Type B pancreatic cell (in vitro differentiated cells): ENCODE measurements at places on chromosomes 11 and 22. TPM values are rescaled to one million over a fixed set of nuclear protein-coding genes. Genes with fewer than 3 reads are reported as not detected.

DNA sequence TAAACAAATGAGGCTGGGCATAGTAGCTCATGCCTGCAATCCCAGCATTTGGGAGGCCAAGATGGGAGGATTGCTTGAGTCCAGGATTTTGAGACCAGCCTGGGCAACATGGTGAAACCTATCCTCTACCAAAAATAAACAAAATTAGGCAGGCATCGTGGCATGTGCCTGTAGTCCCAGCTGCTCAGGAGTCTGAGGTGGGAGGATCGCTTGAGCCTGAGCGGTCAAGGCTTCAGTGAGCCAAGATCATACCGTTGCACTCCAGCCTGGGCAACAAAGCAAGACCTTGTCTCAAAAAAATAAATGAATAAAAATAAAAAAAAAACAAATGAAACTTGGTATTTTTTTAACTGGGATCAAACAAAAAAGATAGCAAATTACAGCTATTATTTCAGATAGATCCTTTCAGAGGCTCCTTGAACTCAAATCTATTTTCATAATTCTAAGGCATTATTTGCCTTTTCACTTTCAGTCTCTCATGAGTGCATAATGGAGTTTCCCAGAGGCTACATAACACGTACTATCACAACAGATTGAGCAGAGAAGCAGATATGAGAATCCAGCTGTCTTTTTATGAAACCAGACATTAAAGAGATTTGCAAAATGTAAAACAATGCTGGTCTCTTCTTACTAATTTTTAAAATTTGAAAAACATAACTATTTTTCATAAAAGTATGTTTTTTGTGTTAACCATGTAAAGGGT, 23.1 kb downstream of the DDIAS start:
- DNase-seq: no peak
- no peak overlapping the region for H3K4me3 ChIP-seq
- no peak overlapping the region for H3K27ac ChIP-seq
- H3K4me1 ChIP-seq: no peaks in the 10 kb centered on the region
- H3K27me3 ChIP-seq: no peaks in the 10 kb centered on the region

- no peak for DNase-seq
- no peaks in the 10 kb centered on the region for H3K27me3 ChIP-seq
- H3K36me3 ChIP-seq: peaks cover 13% of the 10 kb centered on the region
- peak within 1 kb of the TSS; percentile 97 for H3K27ac ChIP-seq
- H3K4me1 ChIP-seq: peaks cover 30% of the 10 kb centered on the region
- H3K4me3 ChIP-seq: peak within 1 kb of the TSS; percentile 95
These were observed at the start of gene DESI1 for GRCh38 chr22:41620589-41621098. TSS of gene DESI1 (minus strand) at chr22:41621043. CDS start at chr22:41620839, 204 bp downstream.

DNA sequence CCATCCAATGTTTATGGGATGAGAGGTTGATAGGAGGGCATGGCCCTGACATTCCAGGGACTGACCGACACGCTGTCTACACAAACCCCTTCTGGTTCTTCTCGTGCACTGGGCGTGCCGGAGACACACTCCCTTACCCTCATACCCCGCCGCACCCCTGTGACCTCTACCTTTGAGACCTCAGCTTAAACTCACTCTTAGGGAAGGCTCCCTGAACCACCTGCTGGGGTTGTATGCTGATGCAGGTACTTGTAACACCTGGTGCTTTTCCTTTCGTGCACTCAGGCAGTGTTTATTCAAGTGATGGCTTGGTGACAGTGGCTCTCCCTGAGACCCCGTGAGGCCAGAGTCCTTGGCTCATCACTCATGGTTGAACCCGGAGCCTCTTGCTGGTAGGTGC, 12.0 kb downstream of the PPARA start:
- H3K36me3 ChIP-seq: peaks cover 5% of the 10 kb centered on the region
- H3K4me3 ChIP-seq: no peak overlapping the region
- peak overlapping the region; percentile 16 for H3K27ac ChIP-seq
- no peaks in the 10 kb centered on the region for H3K27me3 ChIP-seq
- DNase-seq: no peak

DNA sequence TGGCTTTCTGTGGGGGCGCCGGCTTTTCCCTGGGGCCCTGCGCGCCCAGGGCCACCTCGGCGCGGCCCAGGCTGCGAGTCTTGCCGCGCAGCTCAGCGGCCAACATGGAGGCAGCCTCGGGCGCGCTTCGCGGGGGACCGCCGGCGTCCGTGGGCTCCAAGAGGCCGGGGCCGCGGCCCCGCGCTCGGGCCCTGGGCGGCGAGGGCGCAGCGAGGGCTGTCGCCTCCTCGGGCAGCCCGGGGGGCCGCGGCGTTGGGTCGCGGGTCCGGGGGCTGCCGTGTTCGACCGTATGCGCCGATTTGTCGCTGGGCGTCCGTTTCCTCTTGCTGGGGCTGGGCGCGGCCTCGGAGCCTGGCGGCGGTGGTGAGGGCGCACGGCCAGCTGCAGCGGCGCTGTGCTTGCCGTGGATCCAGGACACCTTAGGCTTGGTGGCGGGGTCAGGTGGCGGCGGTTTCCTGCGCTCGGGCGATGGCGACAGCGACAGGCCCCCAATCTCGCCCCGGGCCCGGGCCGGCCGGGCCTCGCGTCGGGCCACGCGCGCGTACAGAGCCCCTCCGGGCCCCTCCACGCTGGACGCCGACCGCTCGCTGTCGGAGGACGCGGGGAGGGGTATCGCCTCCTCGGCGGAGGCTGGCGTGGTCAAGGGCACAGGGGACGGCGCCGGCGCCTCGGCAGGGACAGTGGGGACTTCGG, 11.9 kb downstream of the SCARF2 start:
- no peak for DNase-seq
- H3K27ac ChIP-seq: no peak overlapping the region
- peaks cover 9% of the 10 kb centered on the region for H3K27me3 ChIP-seq
- no peak overlapping the region for H3K4me3 ChIP-seq
- H3K36me3 ChIP-seq: peaks cover 12% of the 10 kb centered on the region

APOA5 gene
- total RNA-seq: 0.95 TPM in 1 of 2 replicates, not detected in the other

DNA sequence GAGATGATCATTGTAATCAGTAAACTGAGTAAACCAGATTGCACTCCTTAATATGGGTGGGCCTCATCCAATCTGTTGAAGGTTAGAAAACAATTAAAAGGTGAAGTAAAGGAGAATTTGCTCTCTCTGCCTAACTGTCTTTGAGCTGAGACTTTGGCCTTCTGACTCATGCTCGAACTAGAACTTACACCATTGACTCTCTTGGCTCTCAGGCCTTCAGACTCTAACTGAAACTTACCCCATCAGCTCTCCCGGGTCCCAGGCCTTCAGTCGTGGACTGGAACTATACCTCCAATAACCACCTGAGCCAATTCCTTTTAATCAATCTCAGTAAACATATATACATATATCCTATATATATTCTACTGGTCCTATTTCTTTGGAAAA, 34.0 kb downstream of the LGR4 start:
- H3K27ac ChIP-seq: no peak overlapping the region
- H3K4me1 ChIP-seq: no peaks in the 10 kb centered on the region
- H3K27me3 ChIP-seq: peaks cover 9% of the 10 kb centered on the region
- H3K36me3 ChIP-seq: no peaks in the 10 kb centered on the region

SSTR3 gene
- 2.4 and 3.4 TPM in 2 replicates for total RNA-seq

- no peaks in the 10 kb centered on the region for H3K36me3 ChIP-seq
- no peak overlapping the region for H3K27ac ChIP-seq
- H3K4me1 ChIP-seq: peaks cover 1% of the 10 kb centered on the region
- no peak overlapping the region for H3K4me3 ChIP-seq
These were observed 6.4 kb upstream of the BMAL1 start for GRCh38 chr11:13271060-13271693.

OR5P2 gene
- 0.26 and 0.29 TPM in 2 replicates for total RNA-seq

CFAP300 gene
- 2.3 and 4.1 TPM in 2 replicates for total RNA-seq

DNA sequence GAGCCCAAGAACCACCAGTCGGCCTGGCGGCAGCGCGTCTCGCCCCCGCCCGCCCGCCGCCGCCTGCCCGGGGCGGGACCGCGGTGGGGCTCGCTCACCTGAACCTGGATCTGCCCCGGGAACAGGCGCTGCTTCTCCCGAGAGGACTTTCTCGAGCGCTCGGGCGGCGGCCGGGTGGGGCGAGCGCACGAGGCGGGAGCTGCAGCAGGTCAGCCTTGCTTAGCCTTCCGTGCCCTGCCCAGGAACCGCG, 133 bp downstream of the MYH9 start:
- no peak for DNase-seq
- peaks cover 30% of the 10 kb centered on the region for H3K4me1 ChIP-seq
- peak overlapping the region; percentile 80 for H3K27ac ChIP-seq
- no peaks in the 10 kb centered on the region for H3K27me3 ChIP-seq
- peaks cover 4% of the 10 kb centered on the region for H3K36me3 ChIP-seq
- H3K4me3 ChIP-seq: peak overlapping the region; percentile 84

DNA sequence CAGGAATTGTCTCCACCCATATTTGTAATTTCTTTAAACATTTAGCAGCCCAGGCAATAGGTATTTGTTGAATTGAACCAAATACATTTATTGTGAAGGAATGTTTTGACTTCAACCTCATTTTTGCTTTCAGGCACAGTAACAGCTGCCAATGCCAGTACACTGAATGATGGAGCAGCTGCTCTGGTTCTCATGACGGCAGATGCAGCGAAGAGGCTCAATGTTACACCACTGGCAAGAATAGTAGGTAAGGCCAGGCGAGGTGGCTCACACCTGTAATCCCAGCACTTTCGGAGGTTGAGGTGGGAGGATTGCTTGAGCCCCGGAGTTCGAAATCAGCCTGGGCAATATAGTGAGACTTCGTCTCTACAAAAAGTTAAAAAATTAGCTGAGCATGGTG, 20.9 kb downstream of the ACAT1 start:
- H3K36me3 ChIP-seq: peaks cover 36% of the 10 kb centered on the region
- no peaks in the 10 kb centered on the region for H3K4me1 ChIP-seq
- H3K27ac ChIP-seq: no peak overlapping the region
- DNase-seq: no peak

GRCh38 chr22:26610072-26610958, 7.5 kb downstream of the CRYBB1 start:
- H3K27me3 ChIP-seq: peaks cover 41% of the 10 kb centered on the region
- no peaks in the 10 kb centered on the region for H3K36me3 ChIP-seq
- H3K4me3 ChIP-seq: no peak overlapping the region
- peaks cover 7% of the 10 kb centered on the region for H3K4me1 ChIP-seq
- H3K27ac ChIP-seq: no peak overlapping the region
- no peak for DNase-seq

DNA sequence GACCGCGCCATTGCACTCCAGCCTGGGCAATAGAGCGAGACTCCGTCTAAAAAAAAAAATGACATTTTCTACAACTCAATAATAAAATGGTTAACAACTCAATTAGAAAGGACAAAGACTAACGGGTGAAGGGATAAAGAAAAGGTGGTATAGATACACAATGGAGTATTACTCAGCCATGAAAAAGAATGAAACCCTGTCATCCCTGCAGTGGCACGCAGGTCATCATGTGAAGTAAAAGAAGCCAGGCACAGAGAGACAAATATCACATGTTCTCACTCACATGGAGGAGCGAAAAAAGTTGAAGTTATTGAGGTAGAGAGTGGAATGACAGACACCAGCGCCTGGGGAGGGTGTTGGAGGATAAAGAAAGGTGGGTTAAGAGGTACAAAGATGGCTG, 39.0 kb downstream of the WNT7B start:
- H3K27me3 ChIP-seq: peaks cover 3% of the 10 kb centered on the region
- DNase-seq: no peak
- no peaks in the 10 kb centered on the region for H3K4me1 ChIP-seq
- no peak overlapping the region for H3K27ac ChIP-seq
- no peak overlapping the region for H3K4me3 ChIP-seq

- no peak overlapping the region for H3K4me3 ChIP-seq
- no peak overlapping the region for H3K27ac ChIP-seq
- H3K4me1 ChIP-seq: peaks cover 11% of the 10 kb centered on the region
- DNase-seq: no peak
These were observed 24.3 kb downstream of the BCR start for GRCh38 chr22:23204541-23205157.

SAA1 gene
- not detected in 2 replicates for total RNA-seq
